CD4-positive, alpha-beta memory T cell (primary cell): ENCODE measurements at places on chromosomes 3 and 15.

GRCh38 chr3:194397757-194398312 lies 1.2 kb downstream of the GP5 start:
- DNase-seq = peak; percentile 11

DNA sequence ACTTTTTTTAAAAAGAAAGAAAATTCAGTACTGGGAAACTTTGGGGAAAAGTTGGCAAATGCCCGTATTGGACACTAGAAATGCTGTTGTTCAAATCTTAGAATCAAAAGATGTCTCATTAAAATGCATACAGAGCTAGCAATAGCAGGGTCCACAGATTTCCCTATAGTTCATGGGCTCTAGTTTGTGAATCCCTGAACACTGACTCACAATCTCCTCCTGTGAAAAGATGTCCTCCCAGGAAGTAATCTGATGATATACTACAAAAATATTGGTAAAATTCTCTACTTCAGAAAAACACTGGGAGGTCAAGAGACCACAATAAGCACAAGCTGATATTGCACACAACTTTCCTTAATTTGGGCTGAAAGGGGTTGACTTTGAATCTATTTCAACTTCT lies 568.4 kb upstream of the ZNF385D start:
- DNase-seq = no peak

GRCh38 chr3:59695860-59696259 lies 646.0 kb upstream of the CFAP20DC start:
- DNase-seq = no peak

- no peak for DNase-seq
These were observed 41.7 kb downstream of the MAGEF1 start for GRCh38 chr3:184670091-184670602.

DNA sequence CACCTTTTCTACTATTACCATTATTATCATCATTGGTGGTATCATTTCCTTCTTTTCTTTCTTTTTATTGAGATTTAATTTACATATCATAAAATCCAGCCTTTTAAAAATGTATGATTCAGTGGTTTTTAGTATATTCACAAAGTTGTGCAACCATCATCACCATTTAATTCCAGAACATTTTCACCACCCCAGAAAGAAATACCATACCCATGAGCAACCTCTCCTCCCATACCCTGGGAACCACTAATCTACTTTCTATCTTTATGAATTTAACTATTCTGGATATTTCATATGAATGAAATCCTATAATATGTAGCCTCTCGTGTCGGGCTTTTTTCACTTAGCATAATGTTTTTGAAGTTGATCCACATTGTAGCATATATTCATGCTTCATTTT lies 29.1 kb downstream of the AAGAB start:
- no peak for DNase-seq

- no peak for DNase-seq
These were observed 76.2 kb upstream of the ADPGK start for GRCh38 chr15:72859757-72860145.

DNA sequence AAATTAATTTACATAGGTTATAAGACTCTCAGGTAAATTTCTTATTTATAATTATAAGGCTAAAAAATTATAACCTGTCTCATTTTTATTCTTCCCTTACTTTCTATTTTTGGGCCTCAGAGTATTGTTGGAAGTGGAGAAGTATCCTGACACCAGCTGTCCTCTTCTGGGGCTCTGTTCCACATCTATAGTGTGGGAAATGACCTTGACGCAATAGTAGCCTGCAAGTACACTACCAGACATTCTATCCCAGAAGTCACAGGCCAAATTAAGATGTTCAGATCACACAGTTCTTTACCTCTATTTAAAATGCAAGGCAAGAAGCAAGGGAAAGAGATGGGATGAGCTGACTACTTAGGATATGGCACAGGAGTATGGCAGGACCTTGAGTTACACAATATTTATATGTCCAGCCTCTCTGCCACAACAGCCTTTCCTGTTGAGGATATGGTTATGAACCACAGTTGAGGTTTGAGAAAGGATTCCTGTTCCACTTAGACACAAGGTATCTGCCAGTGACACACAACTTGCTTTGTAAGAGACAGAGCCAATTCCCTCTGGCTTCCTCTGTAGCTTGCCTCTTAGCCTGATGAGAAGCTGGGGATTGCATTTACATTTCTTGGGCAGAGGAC lies 158.0 kb upstream of the IL12A start:
- no peak for DNase-seq

DNA sequence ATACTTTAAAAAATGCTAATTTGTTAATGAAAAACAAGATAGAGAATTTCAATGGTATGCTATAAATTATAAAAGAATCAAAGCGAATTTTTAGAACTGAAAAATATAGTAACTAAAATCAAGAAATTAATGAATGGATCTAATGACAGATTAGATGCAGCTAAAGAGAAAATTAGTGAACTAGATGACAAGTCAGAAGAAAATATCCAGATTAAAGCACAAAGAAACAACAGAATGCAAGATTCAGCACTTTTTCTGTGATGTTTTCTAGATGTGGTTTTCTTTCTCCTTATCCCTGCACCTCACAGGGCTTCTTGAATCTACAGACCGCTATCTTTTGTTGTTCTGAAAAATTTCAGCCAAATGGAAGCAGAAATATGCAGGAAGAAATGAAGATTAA lies 54.4 kb downstream of the INO80 start:
- DNase-seq = no peak

GRCh38 chr3:31450345-31450744 lies 82.4 kb upstream of the STT3B start:
- no peak for DNase-seq

- DNase-seq = no peak
These were observed 1.2 kb downstream of the LPCAT4 start for GRCh38 chr15:34365836-34366235.

DNA sequence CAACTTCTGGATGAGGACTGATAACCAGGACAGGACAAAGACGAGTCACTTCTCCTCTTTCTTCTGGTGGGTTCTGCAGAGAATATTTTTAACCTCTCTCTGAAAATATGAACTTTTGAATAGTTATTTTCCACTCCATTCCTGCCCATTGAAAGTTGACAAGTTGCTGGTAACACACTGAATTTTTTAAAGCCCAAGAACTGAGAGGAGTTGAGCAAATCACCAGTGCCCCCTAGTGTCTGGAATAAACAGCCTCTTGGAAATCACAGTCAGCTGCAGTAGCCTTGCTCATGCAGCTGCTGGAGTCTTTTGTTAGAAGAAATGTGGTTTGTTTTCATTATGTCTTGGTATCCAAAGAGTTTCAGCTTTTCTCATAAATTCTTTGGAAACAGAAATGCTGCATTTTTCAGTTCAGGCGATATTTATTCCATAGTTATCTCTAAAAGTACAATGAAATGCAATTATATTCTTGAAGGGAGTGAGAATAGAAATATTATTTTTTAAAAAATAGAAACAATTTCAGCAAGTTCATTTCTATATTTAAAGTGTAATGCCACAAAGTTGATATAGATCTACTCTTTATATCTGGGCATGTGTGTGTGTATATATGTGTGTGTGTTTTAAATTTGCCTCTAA lies 741.0 kb upstream of the CBLB start:
- peak; percentile 69 for DNase-seq

DNA sequence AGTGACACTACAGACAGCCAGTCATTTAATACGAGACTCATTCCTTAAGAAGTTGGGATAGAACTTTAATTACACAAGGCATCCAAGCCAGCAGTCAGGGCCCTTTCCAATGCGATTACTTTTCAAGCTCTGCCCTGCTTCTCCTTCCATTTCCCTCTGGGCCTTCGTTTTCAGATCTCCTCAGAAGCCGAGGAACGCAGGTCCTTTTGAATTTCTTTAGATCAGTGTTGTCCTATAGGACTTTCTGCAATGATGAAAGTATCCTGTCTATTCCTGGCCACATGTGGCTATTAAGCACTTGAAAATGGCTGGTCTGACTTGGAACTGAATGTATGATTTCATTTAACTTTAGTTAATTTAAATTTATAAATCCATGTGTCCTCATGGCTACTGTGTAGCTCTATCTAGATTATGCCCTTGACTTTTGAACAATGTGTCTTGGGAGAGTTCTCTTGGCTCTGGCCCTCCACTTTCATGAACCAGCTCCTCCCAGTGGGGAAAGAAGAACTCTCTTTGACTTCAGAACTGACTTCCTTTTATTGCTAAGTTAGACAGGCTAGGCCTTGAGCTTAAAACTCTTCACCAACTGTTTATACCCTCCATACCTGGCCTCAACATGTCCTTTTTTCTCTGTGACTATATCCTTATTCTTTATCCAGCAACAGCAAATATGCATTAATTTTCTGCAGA lies 22.6 kb downstream of the TGFBR2 start:
- DNase-seq = peak; percentile 38

DNA sequence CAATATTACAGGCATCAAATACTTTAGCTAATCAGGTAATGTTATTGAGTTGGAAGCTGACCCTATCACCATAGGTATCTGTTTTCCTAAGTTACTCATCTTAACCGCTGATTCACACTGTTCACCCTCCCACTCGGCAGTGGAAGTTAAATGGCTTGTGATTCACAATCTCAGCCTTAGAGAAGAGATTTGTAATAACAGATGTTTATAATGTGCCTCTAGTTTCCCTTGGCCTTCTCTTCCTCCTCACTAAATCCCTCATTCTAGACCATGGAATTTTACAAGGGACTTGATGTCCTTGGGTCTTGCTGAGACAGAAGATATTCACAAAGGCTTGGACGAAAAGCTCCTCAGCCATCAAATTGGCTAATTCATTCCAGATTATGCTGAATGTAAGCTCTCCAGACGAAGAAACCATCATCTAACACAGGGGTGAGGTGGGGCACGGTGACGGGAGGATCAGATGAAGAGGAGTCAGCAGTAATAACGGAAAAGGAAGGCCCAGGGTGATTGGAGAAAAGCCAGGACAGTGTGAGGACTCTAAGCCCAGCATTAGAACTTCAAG lies 931.7 kb downstream of the MCTP2 start:
- DNase-seq = no peak

- DNase-seq = no peak
These were observed 33.3 kb downstream of the LEO1 start for GRCh38 chr15:51938286-51938685.

DNA sequence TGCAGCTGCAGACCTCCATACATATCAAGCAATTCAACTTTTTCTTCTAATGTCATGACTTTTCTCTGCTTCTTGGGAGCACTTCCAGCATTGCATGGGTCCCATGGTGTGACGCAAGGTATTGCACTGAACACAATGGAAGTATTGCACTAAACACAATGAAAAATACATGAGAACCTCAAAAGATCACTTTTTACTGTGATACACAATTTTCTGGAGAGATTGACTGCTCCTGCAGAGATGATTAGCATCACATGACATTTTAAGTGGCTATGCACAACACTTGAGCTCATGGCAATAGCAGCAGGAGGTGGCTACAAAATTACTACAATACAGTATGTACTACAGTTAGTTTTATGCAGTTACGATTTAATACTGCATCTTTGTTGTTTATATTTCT lies 113.5 kb upstream of the BHLHE40 start:
- no peak for DNase-seq

- no peak for DNase-seq
These were observed 40.7 kb downstream of the RFT1 start for GRCh38 chr3:53089511-53089910.

DNA sequence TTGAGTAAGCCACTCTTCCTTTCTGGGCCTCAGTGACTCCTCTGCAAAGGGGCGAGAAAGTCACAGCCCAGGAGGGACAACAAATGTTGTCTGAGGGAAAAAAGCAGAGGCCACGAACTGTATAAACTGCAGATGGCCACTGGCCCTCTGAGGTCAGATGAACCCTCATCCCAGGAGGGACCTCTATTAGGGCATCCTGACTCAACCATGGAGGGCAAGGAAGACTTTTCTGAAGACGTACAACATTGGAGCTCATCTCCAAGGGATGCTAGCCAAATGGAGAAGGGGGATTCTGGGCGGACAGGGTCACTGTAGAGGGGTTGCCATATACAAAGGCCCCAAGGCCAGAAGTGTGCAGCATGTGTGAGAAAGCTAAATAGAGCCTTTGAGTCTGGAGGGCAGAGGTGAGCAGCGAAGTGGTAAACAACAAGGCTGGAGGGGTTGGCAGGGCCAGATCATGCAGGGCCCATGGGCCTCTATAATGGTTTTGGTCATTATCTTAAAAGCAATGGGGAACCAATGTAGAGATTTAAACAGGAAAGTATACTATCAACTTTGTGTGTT lies 16.7 kb downstream of the GRAMD2A start:
- no peak for DNase-seq

DNA sequence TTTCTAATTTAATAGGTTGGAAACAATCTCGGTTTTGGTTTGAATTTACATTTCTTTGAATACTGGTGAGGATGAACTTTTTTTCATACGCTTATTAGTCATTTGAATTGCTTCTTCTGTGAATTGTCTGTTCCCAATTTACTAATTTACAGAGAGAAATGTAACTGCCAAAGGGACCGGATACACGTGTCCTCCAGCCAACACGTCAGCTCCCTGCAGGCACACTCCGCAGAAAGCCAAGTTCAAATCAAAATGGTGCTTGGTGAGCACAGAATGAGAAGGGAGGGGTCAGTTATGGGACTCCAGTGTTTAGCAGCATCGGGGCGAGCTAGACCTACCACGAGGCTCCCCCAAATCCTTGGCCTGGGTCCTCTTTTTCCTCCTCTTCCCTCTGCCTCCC lies 10.8 kb upstream of the TSEN2 start:
- no peak for DNase-seq

DNA sequence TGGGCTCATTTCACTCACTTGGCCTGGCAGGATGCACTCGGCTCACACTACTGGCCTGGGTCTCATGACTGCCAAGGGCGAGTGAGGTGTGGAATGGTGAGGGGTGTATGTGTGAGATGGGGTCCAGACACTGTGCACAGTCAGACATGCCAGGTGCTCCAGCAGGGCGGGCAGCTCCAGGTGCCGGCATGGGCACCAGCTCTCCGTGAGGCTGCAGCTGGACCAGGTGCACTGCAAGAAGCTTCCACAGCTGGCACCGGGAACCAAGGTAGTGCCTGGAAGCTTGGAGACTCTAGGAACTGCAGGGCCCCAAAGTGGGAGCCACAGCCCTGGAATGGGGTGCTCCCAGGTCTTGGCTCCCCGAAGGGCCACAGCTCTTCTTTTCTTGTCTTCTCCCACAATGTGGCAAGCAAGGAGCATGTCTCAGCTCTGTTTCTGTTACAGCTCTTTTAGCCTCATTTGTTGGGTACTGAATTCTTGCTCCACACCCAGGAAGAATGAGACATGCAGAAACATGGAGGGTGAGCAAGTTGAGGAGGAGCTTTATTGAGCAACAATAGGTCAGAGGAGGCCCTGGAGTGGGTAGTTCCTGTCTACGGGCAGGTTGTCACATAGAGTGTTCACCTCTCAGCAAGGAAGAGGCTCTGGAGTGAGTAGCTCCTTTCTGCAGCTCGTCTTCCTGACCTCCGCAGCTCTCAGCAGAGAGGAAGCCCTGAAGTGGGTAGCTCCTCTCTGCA lies 762.8 kb downstream of the CADM2 start:
- DNase-seq = no peak

DNA sequence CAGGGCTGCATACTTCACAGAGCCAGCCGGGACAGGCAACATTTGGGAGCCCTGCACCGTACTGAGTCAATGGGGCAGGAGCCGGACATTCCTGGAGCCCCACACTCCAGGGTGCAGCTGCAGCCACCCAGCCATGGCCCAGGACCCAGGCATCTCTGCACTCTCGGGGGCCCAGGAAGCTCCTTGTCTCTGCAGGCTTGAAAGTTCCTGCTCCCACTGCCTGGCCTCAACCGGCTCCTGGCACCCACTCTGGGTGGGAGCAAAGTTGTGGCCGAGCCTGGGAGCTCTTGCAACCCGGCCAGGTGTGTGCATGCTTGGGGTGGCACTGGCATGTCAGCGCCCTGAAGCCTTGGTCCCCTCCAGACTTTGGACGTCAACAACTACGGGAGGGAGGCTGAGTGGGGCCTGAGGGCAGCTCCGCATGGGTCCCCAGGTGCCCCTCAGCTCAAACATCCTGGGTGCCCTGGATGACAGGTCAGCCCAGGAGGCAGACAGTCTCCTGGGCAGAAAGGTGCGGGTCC lies 833.5 kb upstream of the CADM2 start:
- no peak for DNase-seq
